ENCODE measurements at places on chromosomes 1 and 21.

DNA sequence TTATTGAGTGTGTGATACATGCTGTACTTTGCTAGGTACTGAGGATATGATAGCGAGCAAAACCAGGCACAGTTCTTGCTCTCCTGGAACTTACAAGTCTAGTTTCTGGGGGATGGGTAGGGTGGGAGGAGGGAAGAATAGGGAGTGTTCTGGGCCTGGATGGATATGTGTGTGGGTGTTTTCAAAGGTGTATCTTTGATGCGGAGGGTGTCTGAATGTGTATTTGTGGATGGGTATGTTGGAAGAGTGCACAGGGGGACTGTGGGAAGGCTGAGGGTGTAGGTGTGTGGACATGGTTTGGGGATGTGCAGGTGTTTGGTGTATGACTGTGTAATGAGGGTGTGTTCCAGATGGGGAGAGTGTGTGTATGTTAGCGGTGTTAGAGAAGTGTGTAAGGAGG lies 4.5 kb upstream of the DPH2 start:
- no peak for DNase-seq

GRCh38 chr1:203985044-203985443 lies 87.9 kb upstream of the SOX13 start:
- no peak for DNase-seq

- DNase-seq, result no peak
These were observed 704.5 kb upstream of the ADGRL4 start for GRCh38 chr1:79711001-79711431.

GRCh38 chr1:110336300-110337039 lies 2.7 kb upstream of the RBM15 start:
- DNase-seq, result peak; percentile 12

All from SK-N-DZ (cell line).